ENCODE measurements at places on chromosomes 1 and 21.

- DNase-seq, result no peak
These were observed 334.2 kb upstream of the CAMK1G start for GRCh38 chr1:209249280-209249670.

DNA sequence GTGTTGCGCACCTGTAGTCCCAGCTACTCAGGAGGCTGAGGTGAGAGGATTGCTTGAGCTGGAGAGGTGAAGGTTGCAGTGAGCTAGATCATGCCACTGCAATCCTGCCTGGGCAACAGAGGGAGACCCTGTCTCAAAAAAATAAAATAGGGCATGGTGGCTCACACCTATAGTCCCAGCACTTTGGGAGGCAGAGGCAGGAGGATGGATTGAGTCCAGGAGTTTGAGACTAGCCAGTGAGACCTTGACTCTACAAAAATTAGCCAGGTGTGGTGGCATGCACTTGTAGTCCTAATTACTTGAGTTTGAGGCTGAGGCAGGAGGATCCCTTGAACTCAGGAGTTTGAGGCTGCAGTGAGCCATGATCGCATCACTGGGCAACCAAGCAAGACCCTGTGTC, 9.7 kb downstream of the RPL11 start:
- no peak for DNase-seq

- DNase-seq, result no peak
These were observed 2.5 kb upstream of the DCAF8 start for GRCh38 chr1:160264795-160265307.

- DNase-seq, result no peak
These were observed 126.9 kb upstream of the TMPRSS2 start for GRCh38 chr21:41634858-41635257.

DNA sequence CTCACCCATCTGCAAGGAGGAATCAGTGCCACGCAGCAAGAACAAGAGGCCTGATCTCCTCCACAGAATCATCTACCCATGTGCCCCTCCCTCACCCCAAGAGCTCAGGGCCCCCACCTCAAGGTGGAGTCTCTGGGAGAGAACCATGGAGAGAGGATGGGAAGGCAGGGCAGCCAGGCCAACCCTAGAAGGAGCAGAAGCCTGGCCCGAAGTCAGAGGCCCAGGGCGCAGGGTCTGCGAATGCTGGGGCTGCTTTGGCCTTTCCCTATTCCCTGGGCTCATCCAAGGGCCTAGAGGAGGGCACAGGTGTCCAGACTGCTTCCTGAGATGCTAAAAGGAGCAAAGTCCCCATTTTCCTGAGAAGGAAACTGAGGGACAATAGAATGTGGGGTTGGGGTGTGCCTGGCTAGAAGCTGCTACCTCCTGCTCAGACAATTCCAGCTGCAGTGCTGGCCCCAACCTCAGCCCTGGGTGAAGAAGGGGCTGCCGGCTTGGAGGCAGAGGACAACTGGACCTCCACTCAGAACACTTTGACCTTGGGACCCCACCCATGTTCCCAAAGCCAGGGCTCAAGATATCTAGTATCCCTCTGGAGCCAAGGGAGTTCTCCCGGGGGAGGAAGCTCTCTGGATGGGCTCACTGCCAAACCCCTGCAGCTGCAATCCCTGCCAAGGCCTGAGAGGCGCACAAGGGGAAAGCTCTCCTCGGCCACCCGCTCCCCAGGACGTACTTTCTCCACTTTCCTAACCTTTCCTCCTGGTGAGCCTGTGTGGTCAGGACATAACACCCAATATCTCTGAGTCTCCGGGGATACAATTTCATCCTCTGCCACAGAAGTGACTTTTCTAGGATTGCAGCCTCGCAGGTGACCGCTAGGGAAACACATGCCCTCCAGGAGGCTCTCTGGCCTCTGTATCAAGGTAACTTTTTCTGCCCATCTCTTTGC, 16.6 kb upstream of the LEMD1 start:
- no peak for DNase-seq

DNA sequence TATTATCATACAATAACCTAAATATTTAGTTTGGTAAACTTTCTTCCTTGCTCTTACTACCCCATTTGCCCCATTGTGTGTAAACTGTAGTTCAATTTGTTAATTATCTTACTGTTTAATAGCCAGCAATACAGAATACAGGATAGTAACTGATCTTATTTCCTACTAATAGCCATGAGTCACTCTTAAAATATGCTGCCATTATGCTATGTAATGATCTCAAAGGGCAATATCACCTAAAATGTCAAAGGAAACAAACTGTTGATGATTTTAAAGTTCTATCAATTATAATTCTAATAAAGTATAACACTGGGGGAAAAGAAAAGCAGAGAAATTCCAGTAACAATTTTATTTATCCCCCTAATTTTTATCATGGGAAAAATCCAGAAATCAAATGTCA, 4.3 kb downstream of the SLC30A1 start:
- no peak for DNase-seq

GRCh38 chr1:11617314-11617713, 36.9 kb downstream of the FBXO2 start:
- DNase-seq, result no peak

DNA sequence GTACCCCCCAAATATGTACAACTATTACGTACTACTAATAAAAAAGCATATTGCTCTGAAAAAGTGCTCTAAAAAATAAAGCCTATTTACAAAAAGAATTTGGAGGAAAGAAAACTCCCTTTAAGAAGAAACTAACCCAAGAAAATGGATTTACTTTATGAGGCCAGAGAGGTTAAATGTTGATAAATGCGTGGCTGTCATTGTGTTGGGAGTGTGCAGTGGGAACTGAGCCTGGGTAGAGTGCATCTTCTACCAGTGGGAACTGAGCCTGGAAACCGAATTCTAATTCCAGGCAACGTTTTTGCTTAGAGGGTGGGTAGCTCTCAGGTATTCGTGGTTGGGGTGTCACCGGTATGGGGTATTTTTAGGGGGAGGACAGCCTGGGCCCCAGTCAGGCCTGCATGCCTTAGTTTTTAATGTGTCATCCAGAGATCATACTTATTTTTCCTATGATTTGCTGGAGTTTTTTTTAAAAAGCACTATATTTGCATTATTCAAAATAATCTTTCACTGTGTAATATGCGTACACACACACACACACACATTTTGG, 24.1 kb upstream of the RNF187 start:
- no peak for DNase-seq

- DNase-seq, result no peak
These were observed 40.8 kb downstream of the FCER1A start for GRCh38 chr1:159342761-159343425.

GRCh38 chr1:164688791-164689190, 129.8 kb downstream of the PBX1 start:
- DNase-seq, result no peak

GRCh38 chr1:112956544-112957132, 642 bp upstream of the SLC16A1 start:
- peak; percentile 8 for DNase-seq

GRCh38 chr1:117541003-117541402, 64.8 kb upstream of the TENT5C start:
- DNase-seq, result no peak

- DNase-seq, result no peak
These were observed 627.6 kb downstream of the NPHP4 start for GRCh38 chr1:5364591-5364990.

DNA sequence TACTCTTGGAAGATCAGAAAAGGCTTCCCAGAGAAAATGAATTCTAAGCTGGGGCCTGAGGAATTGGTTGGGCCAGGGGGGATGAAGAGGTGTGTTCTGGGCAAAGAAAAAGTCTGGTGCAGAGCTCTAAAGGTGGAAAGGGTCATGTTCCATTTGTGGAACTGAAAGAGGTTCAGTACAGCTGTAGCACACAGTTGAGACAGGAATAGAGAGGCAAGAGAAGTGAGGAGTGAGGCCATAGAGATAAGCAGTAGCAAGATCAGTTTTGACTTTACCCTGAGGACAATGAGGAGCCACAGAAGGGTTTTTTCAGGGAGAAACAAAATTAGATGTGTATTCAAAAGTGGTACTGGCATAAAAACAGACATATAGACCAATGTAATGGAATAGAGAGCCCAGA, 30.3 kb upstream of the MUTYH start:
- no peak for DNase-seq

DNA sequence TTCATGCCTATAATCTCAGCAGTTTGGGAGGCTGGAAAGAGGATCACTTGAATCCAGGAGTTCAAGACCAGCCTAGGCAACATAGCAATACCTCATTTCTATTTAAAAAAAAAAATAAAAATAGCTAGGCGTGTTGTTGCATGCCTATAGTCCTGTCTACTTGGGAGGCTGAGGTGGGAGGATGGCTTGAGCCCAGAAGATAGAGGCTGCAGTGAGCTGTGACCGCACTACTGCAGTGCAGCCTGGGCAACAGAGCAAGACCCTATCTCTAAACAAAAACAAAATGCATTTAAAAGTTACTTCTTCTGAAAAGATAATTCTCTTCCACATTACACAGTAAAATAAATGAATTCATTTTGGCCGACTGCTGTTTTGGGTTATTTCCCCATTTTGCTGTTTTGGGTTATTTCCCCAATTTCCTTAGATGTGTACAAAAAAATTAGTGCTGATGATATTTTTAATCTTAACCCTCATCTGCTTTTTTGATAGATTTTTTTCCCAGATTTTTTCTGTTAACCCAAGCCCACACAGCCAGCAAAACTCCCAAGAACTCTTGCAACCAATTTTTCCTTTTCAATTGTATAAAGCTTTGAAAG, 23.0 kb upstream of the SAMSN1 start:
- no peak for DNase-seq

- DNase-seq, result peak; percentile 93
These were observed at the start of gene COG2 for GRCh38 chr1:230642263-230642959. TSS of gene COG2 (plus strand) at chr1:230642481. CDS start at chr1:230642607, 126 bp downstream.

DNA sequence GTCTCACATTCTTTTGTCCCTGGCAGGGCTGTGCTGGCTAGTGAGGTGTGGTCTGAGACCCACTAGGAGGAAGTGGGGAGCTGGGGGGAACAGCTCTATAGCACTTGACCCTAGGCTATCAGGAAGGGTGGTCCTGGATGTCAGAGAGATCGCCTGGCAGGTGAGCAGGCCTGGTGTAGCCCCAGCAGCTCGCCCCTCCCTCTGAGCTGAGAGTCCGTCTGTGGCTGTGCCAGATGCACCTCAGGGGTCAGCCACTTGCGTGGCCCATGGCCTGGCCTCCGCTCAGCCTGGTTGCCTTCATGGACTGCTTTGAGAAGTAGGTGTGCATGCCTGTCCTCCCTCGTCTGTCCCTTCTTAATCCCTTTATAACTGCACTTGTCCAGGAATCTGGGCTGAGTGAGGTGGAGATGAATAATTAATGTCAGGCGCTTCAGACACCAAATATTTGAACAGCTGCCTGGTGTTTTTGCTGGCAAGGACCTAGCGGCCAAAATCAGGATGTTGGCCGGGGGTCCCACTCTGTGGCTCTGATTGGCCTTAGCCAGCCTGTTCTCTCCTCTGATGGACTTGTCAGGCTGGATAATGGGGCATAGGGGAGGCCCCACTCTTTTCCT, 30.5 kb downstream of the TMEM53 start:
- DNase-seq, result no peak

DNA sequence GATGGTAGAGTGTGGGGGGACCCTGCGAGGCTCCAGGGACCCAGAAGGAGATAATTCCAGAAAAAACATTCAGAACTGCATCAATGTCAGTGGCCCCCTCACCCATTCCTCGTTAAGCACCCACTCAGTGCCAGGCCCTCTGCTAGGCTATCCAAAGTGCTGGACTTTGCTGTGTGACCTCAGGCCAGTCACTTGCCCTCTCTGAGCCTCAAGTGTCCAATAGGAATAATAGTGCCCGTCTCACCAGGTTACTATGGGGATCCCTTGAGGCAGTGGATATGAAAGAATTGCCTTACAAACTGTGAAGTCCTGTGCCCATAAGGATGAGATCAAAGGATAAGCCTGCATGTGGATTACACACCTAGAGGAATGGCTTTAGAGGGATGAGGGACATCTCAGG, 83.4 kb downstream of the IGSF21 start:
- DNase-seq, result no peak

DNA sequence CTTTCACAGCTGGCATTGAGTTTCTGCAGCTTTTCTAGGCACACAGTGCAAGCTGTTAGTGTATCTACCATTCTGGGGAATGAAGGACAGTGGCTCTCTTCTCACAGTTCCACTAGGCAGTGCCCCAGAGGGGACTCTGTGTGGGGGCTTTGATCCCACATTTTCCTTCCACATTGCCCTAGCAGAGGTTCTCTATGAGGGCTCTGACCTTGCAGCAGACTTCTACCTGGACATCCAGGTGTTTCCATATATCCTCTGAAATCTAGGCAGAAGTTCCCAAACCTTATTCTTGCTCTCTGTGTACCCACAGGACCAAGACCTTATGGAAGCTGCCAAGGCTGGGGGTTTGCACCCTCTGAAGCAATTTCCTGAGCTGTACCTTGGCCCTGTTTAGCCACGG, 2.4 kb upstream of the IFI44 start:
- DNase-seq, result no peak

GRCh38 chr1:217230412-217230811, 400.5 kb downstream of the GPATCH2 start:
- no peak for DNase-seq

- no peak for DNase-seq
These were observed 25.0 kb downstream of the WNT4 start for GRCh38 chr1:22117851-22118250.

- DNase-seq, result no peak
These were observed 72.5 kb downstream of the ZNF326 start for GRCh38 chr1:90067194-90067931.

- DNase-seq, result no peak
These were observed 8.5 kb upstream of the PRDM15 start for GRCh38 chr21:41887667-41888066.

DNA sequence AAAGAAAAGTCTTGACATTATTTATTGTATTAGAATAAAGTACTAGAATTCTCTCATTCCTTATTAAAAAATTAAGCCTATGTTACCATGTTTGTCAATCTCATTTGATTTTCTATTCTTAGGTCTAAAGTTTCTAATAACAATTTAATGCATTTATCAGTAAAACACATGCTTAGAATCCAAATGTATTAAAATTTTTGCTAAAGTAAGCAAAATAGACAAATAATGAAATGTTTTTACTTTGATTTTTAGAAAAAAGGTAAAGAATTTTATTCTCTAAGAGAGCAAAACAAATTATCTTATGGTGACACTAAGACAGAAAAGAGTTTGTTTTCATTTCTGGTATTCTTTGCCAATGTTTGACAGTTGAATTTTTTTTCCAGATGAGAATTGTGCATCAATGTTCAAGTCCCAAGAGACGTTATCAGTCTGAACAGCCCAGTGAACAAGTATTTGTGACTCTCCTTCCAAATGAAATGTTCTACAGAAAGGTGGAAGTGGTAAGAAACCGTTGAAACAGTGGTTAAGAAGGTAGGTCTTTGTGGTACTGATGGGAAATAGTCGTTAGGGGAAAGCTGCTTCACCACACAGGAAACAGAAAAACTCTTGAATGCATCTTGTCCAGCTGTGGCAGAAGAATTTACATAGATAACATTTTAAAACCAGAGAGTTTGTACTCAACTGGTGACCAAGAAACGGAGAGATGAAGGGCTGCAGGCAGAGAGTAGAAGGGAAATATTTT, 402.5 kb downstream of the PTPRC start:
- DNase-seq, result no peak

GRCh38 chr1:64595871-64596515, 126.1 kb downstream of the CACHD1 start:
- no peak for DNase-seq
